ENCODE measurements at places on chromosomes 7 and 10.

GRCh38 chr10:50224330-50224952 lies 26.9 kb downstream of the ASAH2 start:
- DNase-seq, result peak; percentile 10

DNA sequence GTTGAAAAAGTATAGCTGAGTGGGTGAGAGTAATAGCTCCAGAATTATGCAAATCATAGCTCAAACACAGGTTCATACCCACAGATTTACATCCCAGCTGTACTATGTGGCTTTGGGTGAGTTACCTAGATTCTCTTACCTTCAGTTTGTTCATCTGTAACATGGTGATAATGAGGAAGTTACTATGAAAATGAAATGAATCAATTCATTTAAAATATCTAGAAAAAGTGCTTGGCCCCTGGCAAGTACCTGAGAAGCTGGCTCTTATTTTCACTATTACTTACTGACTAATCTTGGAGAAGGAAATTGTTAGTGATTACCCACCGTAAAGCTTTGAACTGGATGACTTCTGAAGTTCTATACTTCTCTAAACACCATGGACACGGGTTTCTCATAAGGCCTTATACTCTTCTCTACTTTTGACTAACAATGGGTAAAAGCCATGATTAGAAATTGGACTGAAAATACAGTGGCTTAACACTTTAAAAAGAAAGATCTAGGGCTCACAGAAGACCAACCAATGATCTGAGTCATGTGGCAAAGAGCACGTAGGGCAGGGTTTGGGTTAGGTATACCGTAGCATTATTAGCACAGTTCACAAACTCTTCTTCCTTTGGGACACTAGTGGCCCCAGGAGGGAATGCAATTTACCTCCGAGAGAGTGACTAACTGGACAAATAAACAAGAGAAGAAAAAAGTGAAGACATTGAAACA lies 149.2 kb downstream of the PLPP4 start:
- DNase-seq, result no peak

GRCh38 chr7:106523482-106523881 lies 137.5 kb downstream of the CCDC71L start:
- DNase-seq, result no peak

- DNase-seq, result no peak
Measured at GRCh38 chr7:64874114-64874513, 29.0 kb upstream of the ZNF273 start.

- no peak for DNase-seq
Measured at GRCh38 chr10:57320416-57320815, 947.3 kb downstream of the IPMK start.

Measured in GM04503 (cell line).